Hypothalamus (tissue), 51 donors: ENCODE measurements at places on chromosomes 12 and 14.

- DNase-seq = no peak
Observed at GRCh38 chr12:2669560-2669959, 125.2 kb upstream of the FKBP4 start.

DNA sequence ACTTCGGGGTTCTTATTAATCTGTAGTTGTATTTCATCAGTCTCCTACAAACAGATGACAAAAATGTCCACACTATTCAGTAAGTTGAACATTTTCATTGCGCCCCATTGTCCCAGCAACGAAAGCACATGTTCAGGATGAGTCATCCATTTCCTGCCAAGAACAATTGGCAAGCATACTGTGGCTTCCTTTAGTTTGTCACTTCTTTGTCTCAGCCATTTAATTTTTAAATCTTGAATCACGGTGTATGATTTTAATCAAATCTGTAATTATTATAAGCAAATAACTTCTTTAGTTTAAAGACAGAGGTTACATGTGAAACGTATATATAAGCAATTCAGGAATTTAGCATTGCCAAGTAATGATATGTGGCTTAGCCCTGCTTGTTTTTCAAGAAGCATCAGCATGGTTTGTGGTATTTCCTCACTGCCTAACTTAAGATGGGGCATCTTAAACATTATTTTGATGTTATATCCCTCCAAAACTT is 211.3 kb upstream of the KRR1 start:
- DNase-seq = no peak

- no peak for DNase-seq
Observed at GRCh38 chr14:94646066-94646465, 33.9 kb downstream of the SERPINA3 start.

- no peak for DNase-seq
Observed at GRCh38 chr12:4643747-4644146, 5.1 kb downstream of the AKAP3 start.

- DNase-seq = no peak
Observed at GRCh38 chr12:131112021-131112420, 158.3 kb downstream of the ADGRD1 start.

DNA sequence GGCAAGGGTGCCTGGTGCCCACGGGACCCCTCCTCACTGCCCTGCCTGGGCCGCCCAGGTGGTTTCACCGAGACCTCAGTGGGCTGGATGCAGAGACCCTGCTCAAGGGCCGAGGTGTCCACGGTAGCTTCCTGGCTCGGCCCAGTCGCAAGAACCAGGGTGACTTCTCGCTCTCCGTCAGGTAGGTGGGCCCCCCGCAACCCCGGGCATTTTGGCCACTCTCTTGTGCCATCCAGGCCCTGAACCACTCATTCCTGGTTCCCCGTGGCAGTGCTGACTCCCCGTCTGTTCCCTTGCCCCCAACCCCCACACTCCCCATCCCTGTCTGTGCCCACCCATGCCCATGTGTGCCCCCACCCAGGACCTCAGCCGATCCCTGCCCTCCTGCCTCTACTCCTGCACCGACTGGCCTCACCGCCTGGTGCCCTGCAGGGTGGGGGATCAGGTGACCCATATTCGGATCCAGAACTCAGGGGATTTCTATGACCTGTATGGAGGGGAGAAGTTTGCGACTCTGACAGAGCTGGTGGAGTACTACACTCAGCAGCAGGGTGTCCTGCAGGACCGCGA is 480 bp downstream of the PTPN6 start:
- DNase-seq = no peak

DNA sequence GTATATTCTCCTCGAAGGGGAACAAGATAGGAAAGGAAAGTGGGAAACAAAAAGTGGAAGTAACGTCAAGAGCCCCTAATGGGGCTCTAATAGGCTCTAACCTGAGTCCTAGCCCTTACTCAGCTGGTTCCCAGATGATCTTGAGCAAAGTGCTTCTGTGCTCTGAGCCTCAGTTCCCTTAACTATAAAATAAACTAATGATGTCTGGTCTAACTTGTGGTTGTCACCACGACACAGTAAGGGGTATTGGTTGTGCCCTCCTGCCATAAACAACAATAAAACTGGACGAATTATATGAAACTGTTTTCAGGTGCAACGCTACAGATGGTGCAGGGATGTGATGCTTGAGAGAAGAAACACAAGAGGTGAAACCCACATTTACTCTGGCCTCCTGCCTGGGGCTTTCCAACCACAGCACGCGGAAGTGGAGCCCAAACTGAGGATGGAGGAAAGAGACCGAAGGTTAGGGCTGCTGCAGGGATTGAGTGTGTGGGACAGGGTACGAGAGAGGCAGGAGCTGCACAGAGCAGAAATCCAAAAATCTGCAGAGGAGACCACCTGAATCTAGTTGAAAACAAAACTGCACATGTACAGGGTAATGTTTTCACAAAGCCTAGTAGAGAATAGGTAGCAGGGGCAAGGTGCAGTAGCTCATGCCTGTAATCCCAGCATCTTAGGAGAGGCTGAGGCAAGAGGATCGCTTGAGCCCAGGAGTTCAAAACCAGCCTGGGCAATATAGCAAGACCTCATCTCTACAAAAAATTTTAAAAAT is 45.6 kb upstream of the BCL2L14 start:
- DNase-seq = no peak

- DNase-seq = no peak
Observed at GRCh38 chr14:73884438-73885190, 2.0 kb upstream of the ZNF410 start.

DNA sequence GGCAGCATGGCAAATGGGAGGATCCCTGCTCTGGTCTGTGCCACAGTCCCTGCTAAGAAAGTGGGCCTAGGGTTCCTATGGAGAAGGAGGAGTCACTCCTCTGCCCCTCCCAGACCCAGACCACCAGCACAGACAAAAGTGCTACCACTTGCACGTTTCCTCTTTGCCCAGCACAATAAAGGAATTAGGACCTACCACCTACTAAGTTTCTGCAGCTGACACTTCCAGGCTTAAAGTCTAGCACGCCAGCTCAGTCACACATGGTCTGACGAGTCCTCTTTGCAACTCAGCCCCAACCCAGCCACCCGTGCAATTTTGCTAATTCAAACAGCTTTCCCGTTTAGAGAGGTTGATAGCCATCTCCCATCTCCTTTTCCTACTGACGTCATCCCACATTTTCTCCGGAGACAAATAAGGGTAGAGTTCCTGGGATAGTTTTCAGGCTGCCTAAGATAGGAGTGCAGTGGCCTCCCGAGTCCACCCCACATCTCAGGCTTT is 66.2 kb upstream of the PTGR2 start:
- DNase-seq = no peak

GRCh38 chr12:24854017-24854416 is 94.9 kb downstream of the BCAT1 start:
- no peak for DNase-seq

DNA sequence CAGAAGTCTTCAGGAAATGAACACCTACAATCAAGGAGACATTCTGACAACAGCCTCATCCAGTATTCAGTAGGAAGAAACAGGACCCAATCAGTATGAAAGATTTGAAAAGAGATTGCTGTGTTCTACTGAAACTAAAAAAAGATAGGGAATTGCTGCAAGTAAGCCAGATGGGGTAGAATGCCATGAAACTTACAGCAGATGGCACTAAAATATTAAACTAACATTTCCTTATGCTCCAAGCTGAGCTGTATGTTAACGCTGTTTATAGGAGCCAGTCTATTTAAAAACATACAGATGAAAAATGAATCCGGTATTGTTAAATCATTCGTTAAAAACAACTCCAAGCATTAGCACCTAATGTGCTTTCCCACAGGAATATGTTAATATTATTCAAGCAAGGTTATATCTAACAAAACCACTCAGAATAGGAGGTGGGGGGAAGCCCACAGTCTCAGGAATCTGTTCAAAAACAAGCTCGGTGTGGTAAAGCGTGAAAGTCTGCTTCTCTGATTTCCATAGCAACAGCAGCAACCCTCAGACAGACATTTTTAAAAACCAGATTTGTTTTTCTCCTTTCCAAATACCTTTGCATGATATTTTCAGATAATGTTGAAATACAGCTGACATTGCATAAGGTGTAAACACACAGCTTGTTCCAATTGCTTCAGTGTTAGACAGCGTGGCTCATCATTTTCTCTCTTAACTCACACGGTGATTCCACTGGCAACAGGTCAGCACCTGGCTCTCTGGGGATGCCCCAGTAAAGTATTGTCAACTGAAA is 131.4 kb upstream of the CCDC175 start:
- no peak for DNase-seq
